ENCODE measurements at places on chromosomes 12 and 14.

DNA sequence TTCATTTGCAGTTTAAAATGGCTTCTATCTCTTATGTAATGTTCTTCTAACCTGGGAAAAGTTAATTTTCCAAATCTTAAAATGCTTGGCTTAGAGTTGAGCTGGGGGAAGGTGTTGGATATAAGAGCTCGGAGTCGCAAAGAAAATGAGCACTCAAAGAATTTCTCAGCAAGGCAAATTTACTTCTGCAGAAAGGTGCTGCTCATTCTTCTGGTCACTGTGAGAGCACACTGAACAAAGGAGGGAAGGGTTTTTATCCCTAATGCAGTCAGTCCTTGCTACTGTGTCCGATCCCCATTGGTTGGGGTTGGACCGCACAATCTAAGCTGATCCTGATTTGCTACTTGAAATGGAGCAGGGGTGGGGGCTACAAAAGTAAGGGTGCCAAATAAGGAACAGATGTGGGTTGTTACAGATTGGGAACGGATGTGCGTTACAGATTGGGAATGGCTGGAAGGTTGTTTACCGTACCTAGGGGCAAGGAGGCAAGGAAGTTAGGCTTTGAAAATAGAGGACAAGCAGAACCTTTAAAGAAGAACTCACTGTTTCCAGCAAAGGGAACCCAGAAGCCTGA, 19.4 kb downstream of the TXNRD1 start:
- DNase-seq, result no peak

DNA sequence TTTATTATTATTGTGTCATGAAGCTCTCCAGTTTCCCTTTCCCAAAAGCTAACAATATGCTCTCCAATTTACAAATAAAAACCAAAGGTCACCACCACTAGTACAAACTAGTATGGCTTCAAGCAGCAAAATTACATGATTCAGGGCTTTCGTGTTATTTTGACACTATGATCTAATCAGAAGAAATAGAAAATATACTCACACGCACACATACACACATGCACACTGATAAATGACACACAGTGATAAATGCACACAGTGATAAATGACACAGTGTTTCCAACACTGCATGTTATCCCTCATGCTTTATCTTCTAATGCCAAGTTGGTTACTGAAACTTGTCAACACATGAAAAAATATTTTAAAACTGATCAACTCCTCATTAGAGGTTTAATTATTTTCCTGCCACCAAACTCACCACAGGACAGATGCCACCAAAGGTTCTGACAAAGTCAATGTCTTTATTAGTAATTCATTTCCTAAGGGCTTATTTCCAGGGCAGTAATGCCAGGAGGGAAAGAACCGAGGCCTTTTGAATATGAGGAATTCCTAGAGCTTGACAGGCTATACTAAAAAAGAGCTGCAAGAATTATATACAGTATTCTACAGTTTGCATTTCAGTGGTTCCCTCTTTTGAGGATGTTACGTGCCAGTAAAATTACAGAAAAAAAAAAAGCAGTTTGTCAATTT, 82.4 kb downstream of the PPP2R5E start:
- no peak for DNase-seq

GRCh38 chr14:85907536-85907935, 377.6 kb downstream of the FLRT2 start:
- DNase-seq, result no peak

GRCh38 chr14:49992901-49993339, 100.0 kb downstream of the ARF6 start:
- DNase-seq, result no peak

- DNase-seq, result no peak
Measured at GRCh38 chr12:109464642-109465351, 12.3 kb downstream of the KCTD10 start.

GRCh38 chr12:52506858-52507715, 13.1 kb downstream of the KRT5 start:
- DNase-seq, result peak; percentile 50
